ENCODE measurements at places on chromosomes 16 and 17.

GRCh38 chr17:3602499-3602898, 6.7 kb downstream of the TRPV1 start:
- DNase-seq: no peak

DNA sequence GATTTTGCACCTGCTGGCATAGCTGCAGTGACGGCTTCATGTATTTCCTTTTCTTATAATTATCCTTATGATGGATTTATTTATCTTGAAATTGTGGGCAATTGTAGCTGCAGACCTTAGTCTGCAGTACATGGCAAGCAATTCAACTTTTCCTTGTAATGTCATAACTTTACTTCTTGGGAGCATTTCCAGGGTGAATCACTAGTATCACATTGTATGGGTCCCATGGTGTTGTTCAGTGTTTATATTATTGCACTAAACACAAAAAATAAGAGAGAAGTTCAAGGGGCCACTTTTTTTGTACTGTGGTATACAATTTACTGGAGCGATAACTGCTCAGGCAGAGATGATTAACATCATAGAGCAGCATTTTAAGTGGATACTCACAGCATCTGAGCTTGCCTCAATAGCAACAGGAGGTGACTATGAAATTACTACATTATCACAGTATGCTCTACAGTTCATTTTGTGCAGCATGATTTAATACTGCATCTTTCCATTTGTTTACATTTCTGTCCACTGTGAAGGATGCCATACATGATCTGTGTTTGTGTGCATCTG, 169.5 kb downstream of the STX8 start:
- DNase-seq: no peak

GRCh38 chr16:83136924-83137323, 510.2 kb downstream of the CDH13 start:
- DNase-seq: no peak

- no peak for DNase-seq
Measured at GRCh38 chr17:7444682-7445618, at the start of gene CHRNB1. TSS of gene CHRNB1 (plus strand) at chr17:7445061. CDS start at chr17:7445128, 67 bp downstream.

- no peak for DNase-seq
Measured at GRCh38 chr17:72976971-72977770, 115.3 kb downstream of the SLC39A11 start.

DNA sequence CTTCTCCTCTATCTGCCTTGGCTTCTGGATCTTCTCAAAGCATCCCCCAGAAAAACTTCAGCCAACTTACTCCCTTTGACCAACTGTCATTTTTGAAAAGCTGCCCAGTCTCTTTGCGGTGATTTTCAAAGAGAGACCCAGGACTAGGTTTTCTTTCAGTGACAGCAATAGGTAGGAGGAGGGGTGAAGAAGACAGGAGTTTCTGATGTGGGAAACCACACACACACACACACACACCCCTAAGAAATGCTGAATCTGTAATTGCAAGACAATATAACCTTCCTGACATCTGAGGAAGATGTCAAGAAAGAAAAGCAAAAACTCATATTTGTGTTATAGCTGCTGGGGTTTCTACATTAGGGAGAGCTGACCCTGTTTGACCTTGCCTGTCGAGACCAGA, 5.2 kb downstream of the FAM20A start:
- DNase-seq: no peak

DNA sequence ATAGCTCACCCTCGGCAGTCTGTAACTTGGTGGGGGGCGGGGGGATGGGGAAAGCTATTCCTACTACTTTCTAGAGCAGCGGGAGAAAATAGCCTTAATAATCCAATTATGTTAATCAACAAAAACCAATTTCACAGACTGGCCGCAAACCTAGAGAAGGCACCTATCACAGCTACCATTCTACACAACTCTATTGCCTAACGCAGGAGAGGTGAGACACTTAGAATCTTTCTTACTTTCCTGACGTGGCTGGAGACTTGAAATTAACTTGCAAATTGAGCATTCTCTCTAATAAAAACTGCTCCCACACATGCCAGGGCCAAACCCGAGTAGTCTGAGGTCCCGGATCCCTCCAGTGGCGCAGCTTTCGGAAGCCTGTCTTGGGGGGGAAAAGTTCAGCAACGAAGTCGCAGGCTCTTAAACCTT, 794 bp downstream of the SMG6 start:
- no peak for DNase-seq

Measured in T-helper 22 cell (primary cell).